ENCODE measurements at places on chromosomes 3 and 15. TPM values are rescaled to one million over a fixed set of nuclear protein-coding genes. Genes with fewer than 3 reads are reported as not detected.

- no peak for DNase-seq
Measured at GRCh38 chr3:158355623-158356588, 215.1 kb upstream of the MLF1 start.

DNA sequence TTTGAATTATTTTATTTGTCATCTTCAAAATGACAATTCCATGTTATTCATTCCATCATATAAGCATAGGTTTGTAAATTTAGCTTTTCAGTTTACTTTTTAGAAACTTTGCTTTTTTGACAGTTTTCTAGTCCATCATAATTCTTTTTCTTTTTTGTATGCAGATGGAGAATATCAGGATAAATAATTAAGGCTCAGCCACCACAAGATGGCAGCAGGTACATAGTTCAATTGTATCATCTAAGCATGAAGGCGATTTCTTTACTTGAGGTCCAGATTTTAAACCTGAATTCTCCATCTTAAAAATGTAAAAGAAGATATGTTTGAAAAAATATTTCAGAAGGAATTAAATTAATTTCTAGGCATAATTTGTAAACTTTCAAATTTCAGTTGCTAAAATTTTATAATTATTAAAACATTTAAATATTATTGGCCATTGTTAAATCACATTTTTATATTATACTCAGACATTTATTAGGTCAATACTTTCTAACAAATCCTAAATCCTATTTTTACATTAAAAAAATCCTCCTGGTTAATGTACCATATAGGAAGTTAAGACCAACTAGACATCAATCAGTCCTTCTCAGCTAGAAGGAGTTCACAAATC is 15.1 kb downstream of the PLSCR5 start:
- no peak for DNase-seq

GRCh38 chr3:59446775-59447465 is 397.1 kb upstream of the CFAP20DC start:
- no peak for DNase-seq

GRCh38 chr15:37900326-37901221 is 33.9 kb upstream of the TMCO5A start:
- no peak for DNase-seq

MME gene
- total RNA-seq, result 23.7 TPM
